ENCODE measurements at places on chromosomes 6 and 20. TPM values are rescaled to one million over a fixed set of nuclear protein-coding genes. Genes with fewer than 3 reads are reported as not detected.

The ME1 gene
- polyA plus RNA-seq: 33.2 TPM

GRCh38 chr20:56676001-56676400 is 46.9 kb downstream of the TFAP2C start:
- no peak for DNase-seq

- DNase-seq: no peak
These were observed 5.5 kb downstream of the VEGFA start for GRCh38 chr6:43775535-43775885.

The CRISP3 gene
- polyA plus RNA-seq: not detected

DNA sequence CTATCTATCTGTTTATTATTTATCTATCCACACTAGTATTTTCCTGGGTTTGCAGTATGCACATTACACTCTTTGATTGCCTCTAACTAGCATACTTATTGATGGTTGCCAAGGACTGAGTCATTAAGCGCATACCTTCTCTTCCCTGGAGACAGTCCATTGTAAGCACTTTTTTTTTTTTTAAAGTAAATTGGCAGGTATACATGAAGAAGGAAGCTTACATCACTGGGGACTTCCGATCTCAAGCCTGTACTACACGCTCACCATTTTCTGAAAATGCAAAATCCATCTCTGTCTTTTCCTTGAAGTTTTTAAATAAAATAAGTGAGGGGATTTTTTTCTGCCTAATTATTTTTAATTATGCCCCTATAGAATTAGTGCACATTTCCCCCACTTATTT is 63.5 kb downstream of the HMGN3 start:
- DNase-seq: no peak

GRCh38 chr20:50175938-50176933 is 14.4 kb upstream of the CEBPB start:
- peak; percentile 53 for DNase-seq
